Effector memory CD8-positive, alpha-beta T cell (primary cell): ENCODE measurements at places on chromosomes 5 and 9.

GRCh38 chr5:179253730-179254129, 91.5 kb downstream of the ADAMTS2 start:
- no peak for DNase-seq

GRCh38 chr9:2591967-2592366, 29.6 kb upstream of the VLDLR start:
- no peak for DNase-seq

GRCh38 chr5:168434746-168435321, 51.4 kb upstream of the RARS1 start:
- no peak for DNase-seq

- DNase-seq, result no peak
Measured at GRCh38 chr5:15476977-15477376, 23.0 kb upstream of the FBXL7 start.

DNA sequence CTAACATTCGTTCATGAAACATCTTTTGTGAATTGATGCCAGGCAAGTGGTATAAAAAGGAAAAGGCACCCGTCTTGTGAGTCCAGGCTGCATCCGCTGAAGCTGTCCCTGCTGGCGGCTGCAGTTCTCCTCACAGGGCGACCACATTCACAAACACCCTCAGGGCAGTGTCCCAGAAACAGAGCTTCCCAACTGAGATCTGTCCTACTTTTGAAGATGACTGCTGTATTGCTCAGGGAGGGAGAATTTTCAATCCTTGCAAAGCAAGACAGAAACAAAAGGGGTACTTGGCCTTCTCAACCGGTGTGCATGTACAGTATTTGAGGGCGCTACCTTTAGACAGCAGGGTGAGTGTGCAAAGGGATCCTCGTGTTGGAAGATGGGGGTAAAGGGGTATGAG, 316.1 kb downstream of the GADD45G start:
- no peak for DNase-seq

GRCh38 chr5:136055612-136056309, 27.0 kb downstream of the TGFBI start:
- DNase-seq, result no peak

DNA sequence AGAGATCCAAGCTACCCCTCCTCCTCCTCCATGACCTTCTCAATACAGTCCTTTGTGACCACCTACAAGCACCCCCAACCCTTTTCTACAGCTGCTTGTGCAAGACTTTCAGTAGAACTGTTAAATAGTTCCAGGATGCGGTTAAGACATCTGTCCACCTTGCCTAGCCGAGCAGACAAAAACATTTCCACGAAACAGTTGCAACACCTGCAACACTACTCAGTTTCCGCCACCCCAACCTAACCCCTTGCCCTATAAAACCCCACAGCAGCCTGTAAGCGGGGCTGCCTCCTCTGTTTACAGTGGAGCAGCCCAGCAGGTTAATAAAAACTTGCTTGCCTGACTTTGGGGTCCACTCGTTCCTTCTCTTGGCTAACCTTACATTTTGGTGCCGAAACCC, 1803.5 kb upstream of the CDH6 start:
- no peak for DNase-seq

DNA sequence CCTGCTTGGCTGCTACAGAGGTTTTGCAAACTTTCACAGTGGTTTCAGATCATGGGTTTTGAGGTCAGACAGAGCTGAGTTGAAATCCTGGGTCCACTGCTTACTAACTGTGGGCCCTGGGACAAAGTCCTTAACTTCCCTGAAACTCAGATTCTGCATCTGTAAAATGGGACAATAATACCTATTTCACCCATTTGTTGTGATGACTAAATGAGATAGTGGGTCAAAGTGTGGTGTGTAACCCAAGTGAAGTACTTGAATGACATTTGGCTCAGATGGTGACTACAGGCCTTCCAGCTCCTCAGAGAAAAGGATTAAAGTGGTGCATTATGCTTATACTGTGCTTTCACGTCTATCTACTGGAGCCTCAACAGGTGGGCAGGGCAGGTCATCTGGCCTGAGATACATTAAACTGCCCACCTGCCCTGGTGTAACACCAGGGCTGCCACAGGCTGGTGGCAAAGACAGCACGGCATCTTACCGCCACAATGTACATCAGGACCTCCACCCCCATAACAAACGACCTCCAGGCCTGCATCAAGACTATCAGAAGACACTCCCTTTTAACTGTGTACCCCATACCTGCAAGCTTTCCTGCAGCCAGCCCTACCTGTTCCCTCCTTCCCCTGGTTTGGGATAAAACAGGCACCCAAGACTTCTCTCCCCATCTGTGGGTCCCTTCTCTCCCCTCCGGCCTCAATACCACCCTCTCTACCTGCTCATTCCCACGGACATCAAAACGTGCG, 846 bp upstream of the TRAF1 start:
- no peak for DNase-seq

- no peak for DNase-seq
Measured at GRCh38 chr9:127521919-127522304, 70.6 kb downstream of the LRSAM1 start.

DNA sequence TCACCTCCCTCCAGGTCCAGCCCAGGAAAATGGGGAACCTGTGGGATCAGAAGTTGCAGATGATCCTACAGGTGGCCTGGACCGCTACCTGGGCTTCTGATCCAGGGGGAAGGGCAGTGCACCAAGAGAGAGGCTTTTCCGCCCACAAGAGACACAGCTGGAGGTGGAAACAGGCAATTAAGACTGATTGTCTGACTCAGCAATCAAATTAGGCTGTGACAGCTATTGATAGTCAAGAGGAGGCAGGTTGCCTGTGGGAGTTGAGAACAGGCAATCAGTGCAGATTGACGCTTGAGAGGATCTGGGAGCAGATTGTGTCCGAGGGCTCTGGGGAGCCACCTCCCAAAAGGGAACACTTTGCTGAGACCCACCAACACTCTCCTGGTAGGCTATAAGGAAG, 71.1 kb upstream of the SLC44A1 start:
- no peak for DNase-seq

GRCh38 chr5:80191991-80192398, 63.9 kb downstream of the SERINC5 start:
- no peak for DNase-seq

DNA sequence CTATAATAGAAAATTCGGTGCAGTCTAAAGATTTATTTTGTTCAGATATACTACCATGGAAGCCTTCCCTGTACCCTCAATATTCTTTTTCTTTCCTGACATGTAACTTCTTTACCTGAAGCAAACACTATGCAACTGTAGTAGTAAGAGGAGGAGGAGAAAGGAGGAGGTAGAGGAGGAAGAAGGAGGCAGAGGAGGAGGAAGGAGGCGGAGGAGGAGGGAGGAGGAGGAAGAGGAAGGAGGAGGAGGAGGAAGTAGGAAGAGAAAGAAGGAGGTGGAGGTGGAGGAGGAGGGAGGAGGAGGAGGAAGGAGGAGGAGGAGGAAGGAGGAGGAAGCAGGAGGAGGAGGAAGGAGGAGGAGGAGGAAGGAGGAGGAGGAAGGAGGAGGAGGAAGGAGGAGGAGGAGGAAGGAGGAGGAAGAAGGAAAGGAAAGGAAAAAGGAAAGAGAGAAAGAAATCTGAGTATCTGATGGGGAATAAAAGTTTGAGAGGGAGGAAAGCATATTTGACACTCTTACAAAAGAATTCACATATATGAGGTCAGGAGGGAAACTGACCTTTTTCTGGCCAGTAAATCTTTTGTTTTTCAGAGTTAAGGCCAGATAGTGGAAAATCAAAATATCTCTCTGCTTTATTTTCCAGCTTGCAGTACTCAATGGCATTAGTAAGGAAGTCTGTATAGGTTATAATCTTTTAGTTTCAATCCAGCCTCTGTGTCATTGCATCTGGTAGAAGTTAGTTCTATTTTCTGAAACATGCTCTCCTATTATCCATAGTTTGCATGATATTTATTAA, 114.5 kb upstream of the LPAR1 start:
- DNase-seq, result no peak

DNA sequence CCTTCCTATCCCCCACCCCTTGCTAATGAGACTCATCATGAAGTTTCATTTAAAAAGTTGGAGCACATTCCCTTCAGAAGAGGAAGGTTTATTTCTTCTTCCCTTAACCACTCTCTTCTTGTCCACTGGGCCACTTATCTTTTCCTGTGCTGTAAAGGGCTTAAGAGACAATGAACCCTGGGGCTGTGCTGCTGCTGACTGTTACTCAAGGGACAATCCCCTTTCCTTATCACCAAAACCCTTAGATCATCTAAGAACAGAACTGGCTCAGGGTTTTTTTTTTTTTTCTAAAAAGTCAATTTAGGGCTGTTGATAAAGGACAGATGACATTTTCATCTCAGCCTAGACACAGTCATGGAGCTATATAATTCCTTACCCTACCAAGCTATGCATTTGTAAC, 29.6 kb downstream of the CAPSL start:
- DNase-seq, result no peak

DNA sequence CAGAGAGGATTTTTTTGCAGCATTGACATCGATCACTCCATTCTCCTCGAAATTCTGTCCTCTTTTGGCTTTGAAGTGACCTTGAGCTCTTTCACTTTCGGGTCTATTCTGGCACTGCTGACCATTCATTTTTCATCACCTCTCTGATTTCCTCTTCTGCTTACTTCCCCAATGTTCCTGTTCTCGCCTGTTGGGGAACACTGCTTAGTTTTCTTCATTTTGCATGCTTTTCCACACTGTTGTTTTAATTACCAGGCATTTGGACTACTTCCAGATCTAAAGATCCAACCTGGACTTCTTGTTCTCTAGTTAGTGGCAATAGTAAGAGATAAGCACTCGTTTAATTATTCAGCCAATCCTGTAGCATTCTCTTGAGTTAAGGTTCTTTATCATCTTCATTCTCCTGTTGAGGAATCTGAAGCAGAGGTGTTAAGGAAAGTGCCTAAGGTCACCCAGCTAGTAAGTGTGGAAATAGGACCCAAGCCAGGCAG, 53.4 kb downstream of the MAN2A1 start:
- no peak for DNase-seq

DNA sequence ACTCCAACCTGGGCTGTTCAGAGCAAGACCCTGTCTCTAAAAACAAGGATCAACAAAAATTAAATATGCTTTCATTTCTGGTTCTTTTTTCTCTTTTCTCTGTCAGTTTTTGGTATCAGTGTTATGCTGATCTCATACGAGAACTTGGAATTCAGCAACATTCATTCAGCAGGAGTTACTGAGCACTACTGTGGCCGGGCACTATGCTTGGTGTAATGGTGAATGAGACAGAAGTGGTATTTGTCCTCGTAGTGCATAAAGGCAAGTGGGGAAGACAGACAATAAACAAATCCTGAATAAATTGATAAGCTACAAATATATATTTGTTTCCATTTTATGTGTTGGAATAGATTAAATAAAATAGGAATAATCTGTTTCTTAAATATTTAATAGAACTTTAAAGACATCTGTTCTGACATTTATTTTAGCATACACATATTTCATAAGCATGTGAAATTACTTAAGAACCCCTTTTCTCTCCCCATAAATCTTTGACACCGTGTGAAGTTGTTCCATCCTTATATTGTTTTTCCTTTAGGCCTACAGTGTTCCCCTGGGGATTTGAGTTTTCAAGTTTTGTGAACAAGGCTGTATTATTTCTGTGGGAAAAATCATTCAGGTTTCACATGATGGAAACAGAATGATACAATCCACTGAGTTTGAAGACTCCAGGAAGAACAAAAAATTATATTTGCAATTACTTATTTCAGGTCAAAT, 24.6 kb downstream of the UBAP1 start:
- DNase-seq, result no peak

DNA sequence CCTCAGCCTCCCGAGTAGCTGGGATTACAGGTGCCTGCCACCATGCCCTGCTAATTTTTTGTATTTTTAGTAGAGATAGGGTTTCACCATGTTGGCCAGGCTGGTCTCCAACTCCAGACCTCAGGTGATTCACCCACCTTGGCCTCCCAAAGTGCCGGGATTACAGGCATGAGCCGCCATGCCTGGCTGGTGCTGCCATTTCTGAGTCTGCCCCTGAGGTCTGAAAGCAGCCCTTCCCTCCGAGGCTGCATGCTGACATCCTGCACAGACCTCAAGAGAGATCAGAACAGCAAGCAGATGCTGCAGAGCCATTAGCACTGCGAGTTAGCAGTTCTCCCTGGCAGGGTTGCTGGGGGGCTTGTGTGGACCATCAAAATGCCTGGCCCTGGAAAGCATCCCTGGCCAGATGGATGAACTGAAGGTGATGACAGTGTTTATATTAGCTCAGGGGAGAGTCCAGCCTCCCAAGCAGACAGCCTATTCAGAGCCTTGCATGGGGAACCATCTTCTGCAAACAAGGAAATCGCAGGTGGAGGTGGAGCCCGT, 176.5 kb upstream of the PANK3 start:
- no peak for DNase-seq

- no peak for DNase-seq
Measured at GRCh38 chr5:102629827-102630605, 125.1 kb upstream of the PAM start.

DNA sequence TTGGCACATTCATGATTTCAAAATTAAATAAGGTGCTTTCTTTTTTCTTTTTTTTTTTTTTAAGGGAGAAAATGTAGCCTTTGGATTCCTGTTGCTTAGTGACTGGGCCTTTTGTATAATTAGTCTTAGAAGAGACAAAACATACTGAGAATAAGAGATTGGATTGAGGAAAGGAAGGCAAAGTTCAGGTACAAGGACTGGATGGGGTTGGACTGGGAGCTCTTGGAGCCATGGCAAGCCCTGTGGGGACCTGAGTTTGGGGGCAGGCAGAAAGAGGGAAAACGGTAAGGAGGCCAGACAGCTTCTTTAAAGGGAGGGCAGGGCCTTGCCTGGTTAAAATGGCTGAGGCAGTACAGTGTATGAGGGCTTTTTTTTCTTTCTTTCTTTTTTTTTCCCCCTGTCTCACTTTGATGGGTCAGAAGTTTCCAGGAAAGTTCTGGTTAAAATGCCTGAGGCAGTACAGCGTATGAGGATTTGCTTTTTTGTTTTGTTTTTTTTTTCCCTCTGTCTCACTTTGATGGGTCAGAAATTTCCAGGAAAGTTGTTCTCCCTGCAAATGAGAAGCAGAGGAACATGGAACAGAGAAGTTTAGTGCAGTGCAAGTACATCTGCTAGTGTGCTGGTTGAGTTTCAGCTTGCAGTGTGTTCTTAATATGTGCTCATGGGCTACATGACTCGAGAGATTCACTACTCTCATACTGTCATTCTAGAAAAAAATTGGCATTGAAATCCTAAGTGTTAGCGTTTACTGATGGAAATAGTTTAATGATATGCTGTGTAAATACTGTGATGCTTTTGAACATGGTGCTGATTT, 16.8 kb downstream of the SNX18 start:
- no peak for DNase-seq

DNA sequence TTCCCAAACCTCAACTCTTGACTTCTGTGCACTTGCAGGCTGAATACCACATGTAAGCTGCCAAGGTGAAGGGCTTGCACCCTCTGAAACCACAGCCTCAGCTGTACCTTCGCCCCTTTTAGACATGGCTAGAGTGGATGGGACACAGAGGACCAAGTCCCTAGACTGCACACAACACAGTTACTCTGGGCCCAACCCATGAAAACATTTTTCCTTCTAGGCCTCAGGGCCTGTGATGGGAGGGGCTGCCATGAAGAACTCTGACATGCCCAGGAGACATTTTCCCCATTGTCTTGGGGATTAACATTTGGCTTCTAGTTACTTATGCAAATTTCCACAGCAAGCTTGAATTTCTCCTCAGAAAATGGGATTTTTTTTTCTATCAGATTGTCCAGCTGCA, 331.0 kb upstream of the RGMB start:
- DNase-seq, result no peak
